ENCODE measurements at places on chromosomes 12 and 14.

DNA sequence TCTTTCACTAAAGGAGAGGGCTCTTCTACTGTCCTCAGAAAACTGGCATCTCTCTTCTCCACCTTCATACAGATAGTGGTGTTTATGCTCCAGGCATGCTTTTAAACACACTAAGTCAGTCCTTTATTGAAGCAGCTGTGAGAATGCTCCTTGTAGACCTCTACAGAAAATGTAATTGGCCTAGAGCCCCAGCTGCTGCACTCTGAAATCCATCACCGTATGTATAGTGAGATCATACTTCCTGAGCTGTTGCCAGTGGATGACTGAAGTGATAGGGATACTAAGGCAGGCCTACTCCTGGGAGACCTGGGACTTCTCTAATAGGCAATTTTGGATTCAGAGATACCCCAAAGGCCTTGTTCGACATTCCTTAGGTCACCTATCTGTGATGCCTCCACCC lies 535.4 kb downstream of the RPS29 start:
- no peak for DNase-seq

- DNase-seq, result no peak
These were observed 316.1 kb upstream of the SEL1L start for GRCh38 chr14:81849714-81850113.

DNA sequence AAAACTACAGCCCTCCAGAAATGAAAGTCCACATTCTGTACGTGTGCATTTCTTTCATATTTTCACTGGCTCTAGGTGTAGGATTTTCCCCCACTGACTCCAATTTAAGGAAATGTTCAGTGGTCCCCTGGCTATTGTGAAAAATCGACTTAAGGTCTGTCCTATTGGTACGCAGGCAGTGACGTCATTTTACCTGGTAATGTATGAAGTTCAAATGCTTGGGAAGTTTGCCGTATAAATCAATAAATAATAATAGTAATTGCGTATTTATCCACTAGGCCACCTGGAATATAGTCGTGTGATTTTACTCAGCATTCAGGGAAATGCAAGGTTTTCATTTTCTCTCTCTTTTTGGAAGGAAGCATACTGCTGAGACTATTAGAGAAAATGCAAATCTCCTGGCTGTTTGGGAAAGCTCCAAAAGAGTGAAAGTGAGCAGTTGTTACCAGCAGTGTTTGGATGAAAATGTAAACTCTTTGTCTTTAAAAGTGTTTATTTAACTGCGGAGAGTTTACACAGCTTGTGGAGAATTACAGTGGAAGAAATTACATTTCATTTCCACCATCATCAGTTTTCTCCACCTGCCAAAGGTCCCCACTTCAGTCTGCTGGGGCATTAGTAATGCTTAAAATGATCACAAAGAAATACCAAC lies 107.0 kb downstream of the EXOC5 start:
- no peak for DNase-seq

- no peak for DNase-seq
These were observed 201.0 kb upstream of the DIO3 start for GRCh38 chr14:101360054-101360911.

DNA sequence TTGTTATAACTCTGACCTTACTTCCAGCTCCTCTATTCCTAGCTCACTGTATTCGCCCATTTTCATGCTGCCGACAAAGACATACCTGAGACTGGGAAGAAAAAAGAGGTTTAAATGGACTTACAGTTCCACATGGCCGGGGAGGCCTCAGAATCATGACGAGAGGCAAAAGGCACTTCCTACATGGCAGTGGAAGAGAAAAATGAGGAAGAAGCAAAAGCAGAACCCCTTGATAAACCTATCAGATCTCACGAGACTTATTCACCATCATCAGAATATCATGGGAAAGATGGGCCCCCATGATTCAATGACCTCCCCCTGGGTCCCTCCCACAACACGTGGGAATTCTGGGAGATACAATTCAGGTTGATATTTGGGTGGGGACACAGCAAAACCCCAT lies 14.5 kb upstream of the PHC1 start:
- no peak for DNase-seq

- no peak for DNase-seq
These were observed 89.7 kb upstream of the CNTN1 start for GRCh38 chr12:40602562-40602961.

DNA sequence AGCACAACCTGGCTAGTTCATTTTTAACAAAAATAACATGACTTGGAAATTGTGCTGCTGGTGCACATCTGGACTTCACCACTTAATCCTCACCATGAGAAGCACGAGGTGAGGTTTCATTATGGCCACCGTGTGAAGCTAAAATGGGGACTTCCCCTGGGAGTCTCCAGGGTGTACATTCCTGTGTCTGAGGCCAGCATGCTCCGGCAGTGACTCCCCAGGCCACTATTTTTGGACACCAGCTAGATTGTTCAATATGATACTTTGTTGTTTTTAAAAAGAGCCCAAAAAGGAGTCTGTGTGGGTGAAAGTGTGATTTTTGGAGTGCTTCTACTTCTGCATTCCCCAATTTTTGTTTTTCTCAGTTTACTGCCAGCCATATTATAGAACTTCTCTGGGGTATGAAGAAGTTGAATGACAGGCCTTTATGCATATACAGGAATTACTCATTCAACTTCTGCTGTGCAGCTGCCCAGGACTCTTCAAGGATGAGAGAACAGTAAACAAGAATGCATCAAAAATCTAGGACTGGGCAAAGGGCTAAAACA lies 16.9 kb upstream of the AICDA start:
- peak; percentile 97 for DNase-seq

GRCh38 chr14:96055753-96056508 lies 16.8 kb downstream of the C14orf132 start:
- no peak for DNase-seq

DNA sequence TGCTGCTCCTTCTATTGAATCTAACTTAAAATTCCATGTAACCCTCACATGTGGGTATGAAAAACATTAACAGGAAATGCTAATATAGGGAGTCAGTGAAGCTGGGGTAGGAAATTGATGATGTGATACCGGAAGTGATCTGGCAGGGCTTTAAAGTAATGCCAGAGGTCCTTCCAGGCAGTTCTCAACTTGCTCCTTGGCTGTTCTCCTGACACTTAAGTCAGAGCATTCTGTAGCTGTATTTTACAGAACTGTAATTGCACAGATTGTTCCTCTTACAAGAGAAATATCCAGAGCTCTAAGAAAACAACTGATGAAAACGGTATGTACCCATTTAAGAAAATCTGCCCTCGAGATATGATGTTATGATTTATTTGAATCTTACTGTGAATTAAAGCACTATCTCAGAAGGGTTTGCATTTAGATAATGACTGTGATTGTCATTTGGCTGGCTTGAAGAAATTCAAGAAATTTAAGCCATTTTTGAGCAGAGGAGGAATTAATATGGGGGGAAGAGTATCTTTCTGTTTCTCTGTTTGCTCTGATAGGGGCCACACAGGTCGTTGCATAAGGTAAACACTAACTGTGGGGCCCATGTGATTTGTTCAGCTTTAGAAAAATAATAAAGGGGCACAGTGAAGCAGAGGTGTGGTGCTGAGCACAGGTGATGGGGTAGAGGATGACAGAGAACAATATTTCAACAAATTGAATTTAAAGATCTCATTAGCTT lies 88.4 kb downstream of the BBS10 start:
- no peak for DNase-seq

DNA sequence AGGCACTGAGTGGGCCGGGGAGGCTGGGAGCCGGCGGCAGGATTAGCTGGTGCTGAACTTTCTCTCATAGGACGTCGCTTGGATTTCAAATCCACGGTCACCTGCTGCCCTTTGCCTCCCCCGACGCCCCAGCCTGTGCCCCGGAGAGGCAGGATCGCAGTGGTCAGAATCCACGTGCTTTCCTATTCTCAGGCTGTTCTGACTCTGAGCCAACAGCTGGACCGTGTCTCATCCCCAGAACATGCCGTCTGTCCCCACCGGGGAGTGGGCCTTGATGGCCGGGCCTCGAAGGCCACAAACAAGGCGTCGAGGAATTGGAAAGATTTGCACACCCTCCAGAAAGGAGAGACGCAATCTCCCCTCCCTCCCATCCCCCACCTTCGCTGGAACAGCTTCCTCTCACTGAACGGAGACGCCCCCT lies 18.5 kb upstream of the MLXIP start:
- no peak for DNase-seq

- DNase-seq, result no peak
These were observed 38.0 kb downstream of the CCDC85C start for GRCh38 chr14:99566009-99566389.

GRCh38 chr12:102478405-102479098 lies 1.8 kb downstream of the IGF1 start:
- DNase-seq, result peak; percentile 84

DNA sequence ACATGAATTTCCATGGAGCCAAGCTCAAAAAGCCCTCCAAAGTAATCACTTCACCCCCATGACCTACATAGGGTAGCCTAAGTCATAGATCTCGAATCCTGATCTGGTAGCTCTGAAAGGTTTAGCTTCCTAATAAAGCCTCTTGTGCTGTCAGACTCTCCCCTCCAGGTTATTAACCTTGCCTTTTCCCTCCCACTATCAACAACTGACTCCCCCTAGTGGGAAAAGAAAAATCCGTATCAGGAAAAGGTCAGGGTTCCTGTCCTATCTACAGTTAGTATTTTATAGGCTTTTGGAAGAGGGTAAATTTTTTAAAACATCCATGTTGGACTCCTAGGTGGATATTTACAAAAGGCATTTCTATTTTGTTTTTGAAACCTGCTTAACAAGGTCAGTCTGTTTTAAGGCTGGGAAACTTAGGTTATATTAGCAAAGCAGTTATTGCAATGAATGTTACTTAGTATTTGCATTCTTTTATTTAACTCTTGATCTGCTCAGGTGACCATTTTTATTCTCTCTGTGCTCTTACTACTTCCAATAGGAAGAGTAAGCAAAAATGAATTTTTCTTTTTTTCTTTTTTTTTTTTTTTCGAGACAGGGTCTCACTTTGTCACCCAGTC lies 8.0 kb downstream of the YY1 start:
- peak; percentile 42 for DNase-seq

GRCh38 chr12:107547389-107547788 lies 138.2 kb upstream of the PWP1 start:
- no peak for DNase-seq

DNA sequence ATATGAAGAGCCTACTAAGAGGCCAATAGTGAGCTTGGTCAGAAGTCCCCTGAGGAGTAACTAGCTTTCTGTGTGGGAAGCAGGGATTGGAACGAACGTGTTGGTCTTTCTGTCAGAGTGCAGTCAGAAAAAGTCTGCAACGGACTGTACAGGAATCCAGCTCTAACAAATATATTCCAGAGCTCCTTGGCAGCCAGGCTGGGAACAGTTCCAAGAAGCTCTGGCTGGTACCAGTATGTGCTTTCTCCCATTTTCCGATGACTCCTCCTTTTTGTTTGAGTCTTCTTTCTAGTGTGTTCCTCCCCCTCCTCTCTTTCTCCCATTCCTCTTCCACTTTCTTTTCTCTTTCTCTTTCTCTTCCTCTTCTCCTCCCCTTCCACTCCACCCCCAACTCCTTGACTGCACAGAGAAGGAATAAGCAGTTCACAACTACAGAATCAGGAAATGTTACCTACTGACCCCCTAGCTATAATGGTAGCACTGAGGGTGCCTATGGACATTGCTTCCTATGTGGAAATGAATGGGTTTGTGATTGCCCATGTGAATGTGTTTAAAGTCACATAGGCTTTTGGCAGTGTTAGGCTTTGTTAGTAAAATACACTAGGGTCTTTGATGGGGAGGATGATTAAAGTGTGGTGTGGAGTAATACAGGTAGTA lies 59.9 kb downstream of the TTLL5 start:
- DNase-seq, result no peak

- no peak for DNase-seq
These were observed 40.0 kb downstream of the FRS2 start for GRCh38 chr12:69509904-69510827.

GRCh38 chr12:62802984-62803383 lies 132.0 kb downstream of the PPM1H start:
- no peak for DNase-seq

DNA sequence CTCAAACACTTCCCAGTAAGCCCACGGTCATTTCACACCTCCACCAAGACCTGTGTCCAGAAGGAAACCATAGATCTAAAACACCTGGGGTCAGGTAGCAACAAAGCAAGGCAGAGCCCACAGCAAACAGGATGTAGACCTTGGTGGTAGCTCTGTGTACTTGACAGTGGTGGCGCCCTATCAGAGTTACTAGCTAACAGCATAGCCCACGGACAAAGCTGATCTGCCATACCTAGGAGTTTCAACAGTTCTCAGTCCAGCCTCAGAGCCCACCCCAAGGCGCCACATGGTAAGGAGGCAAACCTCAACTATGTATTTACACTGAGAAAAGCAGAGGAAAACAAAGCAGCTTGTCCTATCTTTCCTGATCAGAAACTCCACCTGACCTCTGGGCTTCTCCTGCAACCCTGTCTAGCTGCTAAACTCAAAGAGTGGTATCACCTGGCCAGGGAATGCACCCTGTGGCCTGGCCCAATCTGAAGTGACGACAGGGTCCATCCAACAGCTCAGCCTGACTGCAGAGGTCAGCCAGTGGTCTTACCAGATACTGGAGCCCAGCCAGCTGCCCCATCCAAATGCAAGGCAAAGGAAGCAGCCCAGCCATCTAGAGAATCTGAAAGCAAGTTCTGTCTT lies 46.3 kb downstream of the STON2 start:
- DNase-seq, result no peak

- DNase-seq, result no peak
These were observed 28.3 kb downstream of the VSX2 start for GRCh38 chr14:74267588-74267987.

DNA sequence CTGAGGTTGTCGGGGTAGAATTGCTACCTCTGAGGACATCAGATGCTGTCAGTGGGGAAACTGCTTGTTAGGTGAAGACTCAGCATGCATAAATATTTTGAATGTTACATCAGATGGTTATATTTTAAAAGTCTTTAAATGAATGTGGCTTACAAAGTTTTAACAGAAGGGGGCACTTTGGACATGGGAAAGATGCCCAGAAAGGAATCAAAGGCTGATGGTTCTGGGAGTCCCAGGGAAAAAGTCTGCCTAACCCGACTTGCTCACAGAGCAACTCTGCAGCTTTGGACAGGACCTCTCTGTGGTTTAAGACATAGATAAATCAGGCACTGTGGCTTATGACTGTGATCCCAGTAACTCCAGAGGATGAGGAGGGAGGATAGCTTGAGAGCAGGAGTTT lies 474.9 kb downstream of the ATP23 start:
- no peak for DNase-seq

- peak; percentile 66 for DNase-seq
These were observed 544 bp downstream of the ABCD4 start for GRCh38 chr14:74302152-74302628.

DNA sequence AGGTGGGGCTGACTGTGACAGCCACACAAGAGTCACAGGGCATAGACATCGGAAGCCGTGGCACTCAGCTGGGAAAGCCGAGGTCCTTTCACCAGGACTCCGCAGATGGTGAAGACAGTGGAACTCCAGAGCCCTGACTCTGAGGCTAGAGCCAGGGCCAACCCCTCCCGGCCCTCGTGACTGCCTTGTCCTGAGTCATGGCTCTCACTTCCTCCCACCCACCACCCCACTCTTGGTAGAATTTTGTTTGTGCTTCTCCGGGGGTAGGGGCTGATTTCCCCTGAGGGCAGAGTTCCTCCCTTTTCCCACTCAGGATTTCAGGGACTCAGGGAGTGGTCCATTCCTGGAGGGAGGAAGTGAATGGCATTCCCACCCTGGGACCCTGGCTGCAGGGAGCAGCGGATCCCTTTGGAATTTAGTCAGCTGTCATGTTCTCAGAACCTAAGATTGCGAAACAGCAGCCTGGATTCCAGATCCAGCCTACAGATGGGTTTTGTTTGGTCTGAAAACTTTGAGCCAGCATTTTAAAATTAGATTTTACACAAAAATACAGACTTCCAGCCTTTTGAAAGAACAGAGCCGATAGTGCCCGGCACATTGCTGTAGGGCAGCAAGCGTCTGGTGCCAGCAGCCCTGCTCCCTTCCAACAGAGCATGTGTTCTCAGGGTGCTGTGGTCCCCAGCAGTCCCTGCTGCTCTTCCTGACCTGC lies 50.7 kb downstream of the TPCN1 start:
- DNase-seq, result no peak
